GM04503 (cell line): ENCODE measurements at places on chromosomes 1 and 21.

DNA sequence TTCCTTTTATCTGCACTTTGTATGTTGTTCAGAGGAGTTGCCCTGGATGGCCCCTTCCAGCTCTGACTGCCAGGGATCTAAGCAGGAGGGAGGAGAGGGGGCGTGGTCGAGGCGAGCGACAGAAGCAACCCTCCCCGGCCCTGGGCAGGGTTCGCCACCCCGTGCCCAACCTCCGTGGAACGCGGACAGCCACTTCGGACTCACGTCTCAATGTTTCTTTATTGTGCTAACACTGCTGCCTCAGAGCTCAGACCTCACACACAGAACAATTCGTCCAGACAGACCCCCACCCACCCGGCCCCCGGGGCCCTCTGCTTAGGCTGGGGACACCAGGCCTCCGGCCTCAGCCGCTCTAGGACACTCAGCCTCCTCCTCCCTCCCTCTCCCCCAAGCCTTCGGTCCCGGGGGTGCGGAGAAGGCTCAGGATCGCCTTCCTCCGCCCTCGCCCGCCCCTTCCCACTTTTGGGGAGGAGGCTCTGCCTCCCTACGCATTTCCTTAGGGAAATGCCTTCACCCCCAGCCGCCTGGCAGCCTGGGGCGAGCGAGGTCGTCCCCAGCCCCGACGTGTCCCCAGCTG, 8.3 kb downstream of the VSIG8 start:
- DNase-seq, result no peak

GRCh38 chr1:228767636-228768354, 32.5 kb downstream of the RHOU start:
- no peak for DNase-seq

DNA sequence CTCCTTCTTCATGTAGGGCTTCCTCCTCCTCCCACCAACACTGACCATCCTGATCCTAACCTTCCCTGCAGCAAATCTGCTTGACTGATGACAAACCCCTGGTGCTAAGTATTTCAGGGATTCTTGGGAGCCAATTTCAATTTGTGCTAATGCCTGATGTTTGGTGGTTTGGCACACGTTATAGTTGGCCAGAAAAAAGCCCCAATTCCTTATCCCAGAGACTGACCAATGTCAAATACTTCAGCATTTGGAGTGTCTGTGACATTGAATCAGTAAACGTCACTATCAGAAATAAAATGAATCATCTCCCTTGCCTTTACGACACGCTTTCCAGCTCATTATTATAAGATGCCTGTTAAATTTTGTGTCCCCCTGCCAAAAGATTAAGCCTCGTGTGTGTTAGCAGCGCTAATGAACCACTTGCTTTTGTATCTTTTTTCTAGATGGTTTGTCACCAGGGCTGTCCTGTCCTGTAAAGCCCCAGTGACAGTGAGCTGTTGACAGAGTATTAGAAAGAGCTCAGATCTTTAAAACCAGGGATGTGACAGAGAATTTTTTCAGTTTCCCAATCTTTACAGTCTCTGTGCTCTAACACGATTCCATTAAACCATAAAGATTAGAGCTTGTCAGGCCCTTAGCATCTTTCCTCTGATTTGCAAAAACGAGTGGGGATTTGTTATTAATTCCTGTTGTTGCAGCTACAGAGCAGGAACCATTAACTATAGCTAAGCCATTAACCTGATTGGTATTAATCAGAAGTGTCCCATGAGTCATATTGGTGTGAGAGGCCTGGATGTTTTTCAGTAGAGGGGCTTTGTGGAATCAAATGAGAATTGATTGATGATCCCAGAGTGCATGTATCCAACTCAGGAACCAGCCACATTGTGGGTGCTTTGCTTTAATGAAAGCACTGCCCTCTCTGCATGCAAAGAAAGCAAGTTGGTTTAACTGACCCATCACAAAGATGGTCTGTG, 665.1 kb upstream of the PLXNA2 start:
- DNase-seq, result peak; percentile 12

DNA sequence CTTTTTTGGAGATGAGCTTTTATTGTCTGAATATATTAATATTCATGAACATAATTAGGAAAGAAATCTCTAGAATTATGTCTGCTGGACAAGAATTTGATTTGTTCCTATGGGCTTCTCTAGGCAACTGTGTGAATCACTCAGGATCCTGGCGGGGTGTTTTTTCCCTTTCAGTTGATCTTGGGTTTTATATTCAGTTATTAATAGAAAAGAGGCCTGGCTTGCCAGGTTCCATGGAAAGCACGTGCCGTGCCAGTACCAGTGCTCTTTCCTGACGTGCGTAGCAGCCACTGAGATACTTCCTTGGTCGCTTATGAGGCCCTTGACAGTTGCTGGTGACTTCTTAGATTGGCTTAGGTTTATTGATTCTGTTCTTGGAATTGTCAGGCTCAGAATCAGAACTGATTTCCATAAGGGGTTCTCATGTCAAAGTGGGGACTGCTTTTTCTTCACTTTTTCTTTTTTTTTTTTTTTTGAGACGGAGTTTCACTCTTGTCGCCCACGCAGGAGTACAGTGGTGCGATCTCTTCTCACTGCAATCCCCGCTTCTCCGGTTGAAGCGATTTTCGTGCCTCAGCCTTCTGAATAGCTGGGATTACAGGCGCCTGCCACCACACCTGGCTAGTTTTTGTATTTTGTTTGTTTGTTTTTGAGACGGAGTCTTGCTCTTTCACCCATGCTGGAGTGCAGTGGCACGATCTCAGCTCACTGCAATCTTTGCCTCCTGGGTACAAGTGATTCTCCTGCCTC, 48.7 kb upstream of the KIF1B start:
- DNase-seq, result no peak

DNA sequence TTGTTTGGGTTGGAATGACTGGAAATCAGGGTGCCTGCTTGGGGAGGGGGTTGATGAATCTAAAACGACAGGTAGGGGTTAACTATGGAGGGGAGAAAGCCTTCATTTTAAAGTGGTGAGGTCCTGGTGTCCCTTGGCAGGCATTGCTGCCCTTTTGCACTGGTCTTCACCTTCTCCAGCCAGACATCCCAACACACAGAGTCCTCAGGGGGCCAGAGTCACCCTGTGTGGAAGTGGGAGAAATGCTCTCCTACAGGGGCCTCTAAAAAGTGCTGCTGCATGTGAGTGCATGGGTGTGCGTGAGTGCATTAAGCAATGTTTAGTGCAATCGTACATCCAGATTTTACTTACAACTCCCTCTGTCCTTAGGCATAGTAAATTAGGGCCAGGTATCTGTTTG, 39.0 kb downstream of the TEX35 start:
- no peak for DNase-seq

DNA sequence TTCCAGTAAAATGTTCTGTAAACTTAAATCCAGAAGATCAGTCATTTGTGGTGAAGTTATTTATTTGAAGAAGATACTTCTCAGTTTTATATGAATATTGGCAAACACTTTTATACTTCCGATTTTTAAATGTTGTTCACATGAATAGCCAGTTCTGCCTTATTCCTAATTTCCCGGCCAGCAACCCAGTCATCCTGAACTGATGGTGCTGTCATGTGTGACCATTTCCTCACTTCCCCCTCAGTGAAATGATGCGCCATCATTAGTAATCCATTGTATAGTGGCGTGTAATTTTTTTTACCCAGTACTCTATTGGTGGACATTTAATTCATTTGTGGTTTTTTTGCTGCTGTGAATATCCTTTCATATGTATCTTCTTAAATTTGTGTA, 16.4 kb downstream of the GPSM2 start:
- DNase-seq, result no peak

DNA sequence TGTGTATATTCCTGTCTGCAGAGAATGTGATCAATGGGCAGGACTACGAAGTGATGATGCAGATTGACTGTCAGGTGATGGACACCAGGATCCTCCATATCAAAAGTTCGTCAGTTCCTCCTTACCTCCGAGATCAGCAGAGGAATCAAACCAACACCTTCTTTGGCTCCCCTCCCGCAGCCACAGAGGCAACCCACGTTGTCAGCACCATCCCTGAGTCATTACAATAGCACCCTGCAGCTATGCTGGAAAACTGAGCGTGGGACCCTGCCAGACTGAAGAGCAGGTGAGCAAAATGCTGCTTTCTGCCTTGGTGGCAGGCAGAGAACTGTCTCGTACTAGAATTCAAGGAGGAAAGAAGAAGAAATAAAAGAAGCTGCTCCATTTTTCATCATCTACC, 65.2 kb downstream of the OLFML2B start:
- DNase-seq, result no peak

GRCh38 chr1:22186311-22186710, 43.4 kb upstream of the WNT4 start:
- no peak for DNase-seq

DNA sequence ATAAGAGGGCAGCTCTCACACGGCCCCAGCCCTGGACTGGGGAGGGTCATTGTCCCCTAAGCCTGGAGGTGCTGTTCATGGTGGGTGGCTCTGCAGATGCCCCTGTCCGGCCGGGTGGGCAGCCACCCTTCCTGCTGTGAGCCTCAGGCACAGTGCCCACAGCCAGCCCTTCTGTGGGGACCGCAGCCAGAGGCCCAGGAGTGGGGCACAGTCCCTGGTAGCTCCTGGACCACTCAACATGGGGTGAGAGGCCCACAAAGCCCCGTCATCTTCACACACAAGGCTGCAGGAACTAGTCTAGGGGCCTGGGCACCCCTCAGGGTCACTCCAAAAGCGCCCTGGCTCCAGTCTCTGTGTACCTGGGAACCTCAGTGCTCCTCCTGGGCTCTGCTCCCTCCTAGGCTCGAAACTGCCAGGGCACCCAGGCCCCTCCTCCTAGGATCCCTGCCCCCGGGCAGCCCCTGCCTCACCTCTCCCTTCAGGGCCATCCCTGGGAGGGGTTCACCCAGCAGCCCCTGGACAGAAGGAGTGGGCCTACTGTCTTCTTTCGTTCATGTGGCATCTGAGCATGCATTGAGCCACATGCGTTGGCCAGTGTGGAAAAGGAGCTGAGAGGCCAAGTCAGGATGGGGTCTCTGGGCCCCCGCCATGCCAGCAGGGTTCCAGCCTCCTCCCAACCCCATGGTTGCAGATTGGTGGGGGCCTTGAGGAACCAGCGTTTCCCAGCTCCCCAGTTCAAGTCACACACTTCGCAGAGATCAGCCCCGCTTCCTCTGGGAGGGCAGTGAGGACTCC, 43.0 kb downstream of the WNT9A start:
- DNase-seq, result no peak

DNA sequence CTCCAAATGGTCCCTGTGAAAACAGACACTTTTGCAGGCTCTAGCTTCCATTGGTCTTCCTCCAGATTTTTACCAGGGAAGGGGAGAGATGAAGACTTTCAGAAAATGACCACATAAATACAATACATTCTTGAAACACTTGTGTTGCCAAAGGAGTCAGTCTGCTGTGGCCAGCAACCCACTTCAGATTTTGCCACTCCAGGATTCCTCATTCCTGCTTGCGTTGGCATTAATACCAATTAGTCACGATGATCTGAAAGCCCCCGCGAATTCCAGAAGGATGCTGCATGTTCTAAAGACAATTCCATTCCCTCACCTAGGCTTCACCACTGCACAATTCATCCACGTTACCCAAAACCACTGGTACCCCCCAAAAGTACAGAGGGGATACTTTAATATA, 7.9 kb upstream of the BACE2 start:
- no peak for DNase-seq

- DNase-seq, result peak; percentile 69
Measured at GRCh38 chr1:203038217-203038741, 12.0 kb downstream of the PPFIA4 start.

- DNase-seq, result no peak
Measured at GRCh38 chr1:116297495-116298212, 75.4 kb upstream of the ATP1A1 start.

DNA sequence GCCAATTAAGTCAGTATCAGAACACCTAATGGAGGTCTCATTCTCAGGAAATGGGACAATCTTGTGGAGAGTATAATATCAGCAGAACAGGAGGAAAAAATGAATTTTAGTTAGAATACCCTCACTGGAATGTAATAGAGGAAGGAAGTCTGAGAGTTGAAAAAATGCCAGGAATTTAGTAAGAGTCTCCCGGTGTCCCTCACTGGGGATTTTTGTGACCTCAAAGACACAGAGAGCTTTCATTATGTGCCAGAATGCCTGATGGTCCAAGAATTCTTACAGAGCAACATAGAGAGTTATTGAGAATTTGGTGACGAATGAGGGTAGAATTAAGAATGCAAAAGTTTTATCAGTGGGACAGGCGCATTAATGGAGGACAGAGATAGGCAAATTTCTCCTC, 443.5 kb upstream of the B3GALT2 start:
- no peak for DNase-seq

DNA sequence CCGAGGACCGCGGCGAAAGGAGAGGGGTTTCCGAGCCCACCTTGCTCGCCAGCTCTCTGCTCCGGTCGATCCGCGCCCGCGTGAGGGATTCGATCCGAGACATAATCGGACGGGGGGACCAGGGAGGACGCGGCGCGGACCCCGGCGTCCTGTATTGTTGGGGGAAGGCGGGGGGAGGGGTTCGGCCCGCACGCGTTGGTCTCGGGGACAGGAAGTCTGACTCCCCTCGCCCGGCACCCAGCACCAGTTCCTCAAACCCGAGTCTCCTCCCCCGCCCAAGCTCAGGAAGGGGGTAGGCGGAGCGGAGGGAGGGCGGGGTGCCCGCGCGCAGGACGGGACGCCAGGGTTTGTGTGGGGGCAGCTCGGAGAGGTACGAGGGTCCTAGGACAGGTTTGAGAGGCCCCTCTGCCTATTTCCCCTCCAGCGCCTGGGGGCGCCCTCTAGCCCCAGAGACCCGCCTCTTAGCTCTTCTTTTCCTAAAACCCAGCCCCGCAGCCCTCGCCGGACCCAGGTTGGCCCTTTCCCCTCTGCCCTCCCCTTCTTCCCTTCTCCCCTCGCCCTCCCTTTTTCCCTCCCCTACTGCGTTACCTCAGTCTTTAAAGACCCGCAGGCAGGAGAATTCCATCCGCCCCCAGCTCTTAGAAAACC, at the start of gene ARHGEF2:
TSS of gene ARHGEF2 (minus strand) at position 223 of the 648 bp plus-strand sequence. CDS start at position 103, 120 bp downstream.
- no peak for DNase-seq

DNA sequence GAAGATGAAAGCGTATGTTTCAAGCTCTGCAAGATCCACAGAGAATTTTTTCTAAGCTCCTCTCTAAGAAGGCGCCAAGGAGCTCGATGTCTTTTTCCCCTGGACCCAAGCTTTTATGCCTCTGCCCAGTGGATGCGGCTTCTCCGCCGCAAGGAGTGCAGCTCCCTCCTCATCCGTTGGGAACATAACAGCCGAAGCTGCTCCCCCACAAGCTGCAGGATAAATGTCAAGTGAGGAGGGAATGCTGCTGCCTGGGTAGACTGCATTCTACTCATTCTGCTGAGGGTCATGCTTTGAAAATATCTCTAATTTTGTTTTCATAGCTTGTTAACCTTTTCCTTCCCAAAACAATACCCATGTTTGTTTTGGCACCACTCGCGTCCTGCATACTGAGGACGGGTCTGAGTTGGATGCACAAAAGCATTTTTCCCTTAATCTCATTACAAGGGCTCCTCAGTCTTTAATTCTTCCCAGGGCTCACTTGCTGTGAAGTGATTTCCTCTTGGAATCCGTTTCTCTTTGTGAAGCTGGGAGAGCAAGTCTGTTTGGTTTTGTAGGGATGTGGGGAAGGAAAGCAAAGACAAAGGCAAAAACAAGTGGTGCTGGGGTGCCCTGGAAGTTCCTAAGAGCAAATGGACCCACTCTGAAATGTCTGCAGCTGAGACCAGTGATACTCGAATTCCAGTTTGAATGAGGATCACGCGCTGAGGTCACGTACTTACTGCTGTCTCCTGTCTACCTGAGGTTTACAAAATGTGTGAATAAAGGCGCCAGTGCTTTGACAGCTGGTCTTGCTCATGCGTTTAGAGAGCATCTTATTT, 134.0 kb upstream of the IRF2BP2 start:
- DNase-seq, result no peak
